Stimulated activated CD4-positive, alpha-beta T cell treated with anti-CD3 and anti-CD28 coated beads, TNF-alpha, amount 100 ng/mL, for 48 hours (primary cell): ENCODE measurements at places on chromosomes 12 and 14.

DNA sequence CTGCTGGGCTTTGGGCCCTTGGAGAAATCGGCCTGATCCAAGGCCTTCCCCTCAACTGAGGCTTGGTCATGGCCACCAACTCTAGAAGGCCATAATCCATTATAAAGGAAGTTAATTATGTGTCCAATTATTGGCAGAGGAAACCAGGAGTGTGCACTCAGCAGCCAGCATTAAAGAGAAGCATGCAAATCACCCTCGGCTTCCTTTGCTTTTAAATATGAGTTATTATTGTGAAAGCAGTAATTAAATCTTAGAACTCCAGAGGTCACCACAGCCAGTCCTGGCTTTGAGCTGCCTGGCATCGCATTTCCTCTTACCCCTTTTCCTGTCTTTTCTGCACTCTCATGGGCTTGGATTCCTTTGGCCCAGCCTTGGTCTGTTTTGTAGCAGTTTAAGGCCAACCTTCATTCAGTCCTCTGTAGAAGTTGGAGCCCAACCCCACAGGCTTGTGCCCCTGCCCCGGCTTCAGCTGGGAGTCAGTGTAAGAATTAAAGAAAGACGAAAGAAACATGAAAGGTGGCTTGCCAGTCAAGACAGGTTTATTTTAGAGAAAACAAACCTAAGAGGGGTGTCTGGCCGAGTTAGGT lies 14.7 kb upstream of the KRT86 start:
- DNase-seq: no peak

DNA sequence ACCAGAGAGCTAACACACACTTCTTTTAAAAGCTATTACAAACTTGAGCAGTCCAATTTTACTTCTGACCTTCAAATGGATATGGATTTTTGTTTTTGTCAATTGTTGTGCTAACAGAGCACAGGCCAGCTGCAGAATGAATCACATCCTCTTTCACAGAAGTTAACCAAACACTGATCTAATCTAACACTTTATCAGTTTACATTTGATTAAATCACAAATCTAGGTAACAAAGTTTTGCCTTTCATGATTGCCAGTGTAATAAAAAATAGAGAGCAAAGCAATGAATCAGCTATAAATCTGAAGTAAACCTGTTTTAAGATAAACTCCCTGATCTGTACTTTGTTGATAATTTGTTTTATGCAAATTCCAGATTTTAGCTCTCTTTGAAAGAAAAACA lies 273.1 kb upstream of the RGS6 start:
- no peak for DNase-seq

- no peak for DNase-seq
Measured at GRCh38 chr12:99370421-99371138, 277.0 kb upstream of the GARIN6 start.

DNA sequence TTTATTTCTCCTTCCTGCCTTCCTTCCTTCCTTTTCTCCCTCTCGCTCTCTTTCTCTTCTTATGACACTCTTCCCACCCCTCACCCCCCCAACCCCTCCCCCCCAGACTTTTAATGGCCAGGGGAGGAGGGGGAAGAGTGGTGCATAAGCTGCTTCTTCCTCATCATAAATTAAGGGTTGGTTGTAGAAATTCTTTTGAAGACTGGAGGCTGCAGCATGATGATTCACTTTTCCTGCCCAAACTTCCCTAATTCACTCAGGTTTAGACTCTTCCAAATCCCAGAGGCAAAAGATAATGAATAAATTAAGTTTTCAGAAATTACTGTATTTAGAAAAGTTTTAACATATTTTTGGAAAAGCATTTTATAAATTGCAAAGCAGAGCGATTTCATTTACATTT lies 58.2 kb downstream of the GRIP1 start:
- no peak for DNase-seq

DNA sequence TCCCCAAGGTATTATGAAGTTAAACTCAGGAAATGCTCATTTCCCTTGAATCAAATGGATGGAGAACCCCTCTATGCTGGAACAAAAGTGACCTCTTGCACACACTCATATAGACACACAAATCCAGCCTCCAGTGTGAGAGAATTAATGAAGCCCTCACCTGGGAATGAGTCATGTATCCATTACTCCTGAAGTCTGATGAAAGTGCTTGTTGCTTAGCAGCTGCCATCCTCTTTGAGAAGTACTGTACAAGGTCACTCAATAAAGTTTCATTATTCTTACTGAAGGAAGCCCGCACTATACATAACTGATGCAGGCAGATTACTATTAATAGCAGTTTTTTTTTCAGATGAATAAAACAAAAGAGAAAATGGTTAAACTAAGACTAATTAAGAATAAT lies 102.3 kb downstream of the RERG start:
- no peak for DNase-seq

DNA sequence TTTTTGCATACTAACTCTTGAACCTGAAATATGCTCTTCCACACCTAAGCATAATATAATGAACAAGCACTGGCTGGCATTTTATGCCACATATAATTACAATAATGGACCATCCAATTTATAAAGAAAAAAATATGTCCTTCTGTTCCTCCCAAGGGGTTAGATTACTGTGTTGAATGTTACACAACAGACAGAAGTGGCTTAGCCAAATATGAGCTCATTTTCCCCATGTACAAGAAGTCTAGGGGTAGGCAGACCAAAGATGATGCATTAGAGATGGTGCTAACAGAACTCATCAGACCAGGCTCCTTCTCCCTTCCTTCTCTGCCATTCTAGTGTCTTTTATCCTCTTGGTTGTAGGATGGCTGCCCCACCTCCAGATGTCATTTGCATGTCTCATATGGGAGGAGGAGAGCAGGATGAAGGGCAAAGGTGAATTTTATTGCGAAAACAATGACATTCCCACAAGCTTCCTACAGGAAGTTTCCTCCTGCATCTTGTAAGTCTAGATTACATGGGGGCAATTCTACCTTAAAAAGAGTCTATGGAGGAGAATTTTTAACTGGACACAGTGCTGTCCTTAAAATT lies 43.9 kb upstream of the SLC2A13 start:
- no peak for DNase-seq

DNA sequence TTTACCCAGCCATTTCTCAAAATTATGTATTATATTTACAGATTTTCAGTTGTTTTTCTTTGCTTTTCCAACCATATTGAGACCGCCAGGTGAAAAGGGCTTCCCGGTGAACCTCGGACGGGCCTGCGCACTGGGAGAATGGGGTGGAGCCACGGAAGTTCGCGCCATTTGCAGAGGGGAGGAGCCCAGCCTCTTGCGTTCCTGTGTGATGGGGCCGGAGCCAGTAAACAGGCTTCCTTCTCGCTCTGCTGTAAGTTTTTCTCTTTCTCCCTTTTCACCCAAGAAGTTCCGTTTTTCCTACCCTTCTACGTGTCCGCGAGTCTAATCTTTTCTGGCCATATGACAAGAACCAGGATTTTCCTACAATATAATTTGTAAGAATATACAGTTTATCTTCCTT lies 1108.8 kb upstream of the SEL1L start:
- DNase-seq: no peak

DNA sequence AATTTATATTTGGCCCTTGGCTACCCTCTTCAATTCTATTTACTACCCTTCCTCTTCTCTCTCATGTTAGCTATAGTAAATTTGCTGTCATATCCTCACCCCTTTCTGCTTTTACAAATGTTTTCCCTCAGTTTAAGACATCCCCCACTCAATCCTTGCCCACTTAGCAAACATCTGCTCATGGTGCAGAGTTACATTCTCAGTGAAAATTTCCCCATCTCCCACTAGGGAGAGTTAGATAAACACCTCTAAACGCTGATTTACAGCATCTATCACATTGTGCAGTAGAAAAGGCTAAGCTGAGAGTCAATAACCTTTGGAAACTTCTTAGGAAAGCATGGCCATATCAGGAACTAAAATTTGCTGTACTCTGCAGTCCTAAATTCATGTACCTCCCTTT lies 69.0 kb downstream of the DENND5B start:
- DNase-seq: no peak

DNA sequence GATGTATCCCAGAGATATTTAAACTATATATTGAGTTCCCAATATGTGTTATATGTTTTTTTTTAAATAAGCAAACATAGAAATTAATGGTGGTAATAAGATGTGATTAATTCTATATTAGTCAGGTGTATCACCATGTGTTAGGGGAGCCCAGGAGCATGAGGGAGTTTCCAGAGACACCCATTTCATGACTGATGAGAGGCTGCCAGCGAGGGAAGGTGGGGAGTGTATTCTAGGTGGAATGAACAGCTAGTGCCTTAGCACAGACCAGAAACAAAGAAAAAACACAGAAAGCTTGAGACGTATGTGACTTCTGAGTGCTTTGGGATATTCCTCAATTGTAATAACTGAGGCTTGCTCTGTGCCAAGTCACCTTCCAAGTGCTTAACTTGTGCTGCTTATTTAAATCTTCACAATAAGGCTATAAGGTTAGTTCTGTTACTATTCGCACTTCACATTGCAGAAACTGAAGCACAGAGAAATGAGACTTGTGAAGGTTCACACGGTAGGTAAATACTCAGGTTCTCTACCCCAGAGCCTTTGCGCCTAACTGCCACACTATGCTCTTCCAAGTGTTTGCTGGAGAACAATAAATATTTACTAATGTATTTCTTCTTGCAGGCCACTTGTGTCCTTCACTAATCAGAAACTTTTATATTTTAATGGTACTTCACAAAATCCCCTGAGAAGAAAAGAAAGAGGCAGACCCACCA lies 17.9 kb upstream of the MGP start:
- DNase-seq: no peak

DNA sequence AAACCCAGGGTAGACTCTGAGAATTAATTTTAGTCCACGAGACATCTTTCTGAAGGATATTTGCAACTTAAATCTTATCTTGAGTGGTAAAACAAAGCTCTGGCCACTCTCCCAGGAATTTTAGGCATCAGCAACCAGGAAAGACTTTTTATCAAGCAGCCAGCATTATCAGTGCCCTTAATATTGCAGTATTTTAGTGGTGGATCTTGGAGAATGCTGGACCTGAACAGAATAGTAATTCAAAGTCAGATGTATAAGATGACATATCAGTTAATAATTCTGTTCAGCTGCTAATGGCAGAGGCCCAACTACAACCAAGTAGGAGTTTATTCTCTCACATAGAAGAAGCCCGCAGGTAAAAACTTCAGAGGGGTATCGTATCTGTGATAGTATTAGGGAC lies 59.0 kb upstream of the CRY1 start:
- DNase-seq: no peak

DNA sequence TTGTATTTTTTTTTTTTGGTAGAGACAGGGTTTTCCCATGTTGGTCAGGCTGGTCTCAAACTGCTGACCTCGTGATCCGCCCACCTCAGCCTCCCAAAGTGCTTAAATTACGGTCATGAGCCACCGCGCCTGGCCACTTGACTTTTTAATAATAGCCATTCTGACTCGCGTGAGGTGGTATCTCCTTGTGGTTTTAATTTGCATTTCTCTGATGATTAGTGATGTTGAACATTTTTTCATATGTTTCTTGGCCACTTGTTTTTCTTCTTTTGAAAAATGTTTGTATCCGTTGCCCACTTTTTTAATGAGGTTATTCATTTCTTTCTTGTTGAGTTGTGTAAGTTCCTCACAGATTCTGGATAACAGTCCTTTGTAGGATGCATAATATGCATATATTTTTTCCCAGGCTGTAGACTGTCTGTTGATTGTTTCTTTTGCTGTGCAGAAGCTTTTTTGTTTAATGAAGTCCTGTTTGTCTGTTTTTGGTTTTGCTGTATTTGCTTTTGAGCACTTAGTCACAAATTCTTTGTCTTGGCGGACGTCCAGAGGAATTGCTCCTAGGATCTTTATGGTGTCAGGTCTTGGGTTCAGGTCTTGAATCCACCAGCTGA lies 10.3 kb upstream of the PGAM5 start:
- DNase-seq: no peak

- DNase-seq: no peak
Measured at GRCh38 chr14:28651148-28651547, 115.4 kb upstream of the FOXG1 start.

DNA sequence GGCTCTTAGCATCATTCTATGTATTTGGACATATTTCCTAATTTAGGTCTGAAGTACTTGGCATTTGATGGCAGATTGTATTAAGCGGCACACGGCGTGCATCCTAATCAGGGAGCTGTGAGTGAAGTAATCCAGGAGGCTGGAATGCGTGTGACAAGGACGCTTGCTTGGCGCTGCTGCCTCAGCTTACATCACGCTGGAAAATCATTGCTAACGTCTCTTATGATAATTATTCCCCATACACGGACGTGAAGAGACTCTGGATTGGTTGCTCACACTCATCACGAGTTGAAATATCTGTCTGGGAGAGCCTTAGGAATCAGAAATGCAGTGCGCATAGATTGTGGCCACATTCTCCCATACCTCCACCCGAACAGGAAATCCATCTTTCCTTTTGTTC lies 85.3 kb downstream of the FBXW8 start:
- DNase-seq: no peak

DNA sequence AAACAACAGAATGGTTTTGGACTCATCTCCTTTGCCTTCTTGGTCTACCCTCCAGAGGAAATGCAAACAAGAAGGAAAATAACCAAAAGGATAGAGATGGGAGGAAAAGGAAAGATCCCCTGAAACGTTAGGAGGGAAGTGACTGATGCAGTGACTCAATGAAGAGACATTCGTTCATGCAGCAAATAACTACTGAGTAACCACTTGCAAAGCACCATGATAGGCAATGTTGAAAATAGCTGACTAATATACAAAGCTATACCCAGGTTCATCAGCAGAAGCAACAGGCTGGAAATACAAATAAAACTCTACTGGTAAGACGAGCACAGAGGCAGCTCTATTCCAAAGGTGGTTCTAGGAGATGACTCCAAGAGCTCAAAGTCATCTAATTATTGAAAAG lies 41.8 kb downstream of the R3HDM2 start:
- DNase-seq: no peak

DNA sequence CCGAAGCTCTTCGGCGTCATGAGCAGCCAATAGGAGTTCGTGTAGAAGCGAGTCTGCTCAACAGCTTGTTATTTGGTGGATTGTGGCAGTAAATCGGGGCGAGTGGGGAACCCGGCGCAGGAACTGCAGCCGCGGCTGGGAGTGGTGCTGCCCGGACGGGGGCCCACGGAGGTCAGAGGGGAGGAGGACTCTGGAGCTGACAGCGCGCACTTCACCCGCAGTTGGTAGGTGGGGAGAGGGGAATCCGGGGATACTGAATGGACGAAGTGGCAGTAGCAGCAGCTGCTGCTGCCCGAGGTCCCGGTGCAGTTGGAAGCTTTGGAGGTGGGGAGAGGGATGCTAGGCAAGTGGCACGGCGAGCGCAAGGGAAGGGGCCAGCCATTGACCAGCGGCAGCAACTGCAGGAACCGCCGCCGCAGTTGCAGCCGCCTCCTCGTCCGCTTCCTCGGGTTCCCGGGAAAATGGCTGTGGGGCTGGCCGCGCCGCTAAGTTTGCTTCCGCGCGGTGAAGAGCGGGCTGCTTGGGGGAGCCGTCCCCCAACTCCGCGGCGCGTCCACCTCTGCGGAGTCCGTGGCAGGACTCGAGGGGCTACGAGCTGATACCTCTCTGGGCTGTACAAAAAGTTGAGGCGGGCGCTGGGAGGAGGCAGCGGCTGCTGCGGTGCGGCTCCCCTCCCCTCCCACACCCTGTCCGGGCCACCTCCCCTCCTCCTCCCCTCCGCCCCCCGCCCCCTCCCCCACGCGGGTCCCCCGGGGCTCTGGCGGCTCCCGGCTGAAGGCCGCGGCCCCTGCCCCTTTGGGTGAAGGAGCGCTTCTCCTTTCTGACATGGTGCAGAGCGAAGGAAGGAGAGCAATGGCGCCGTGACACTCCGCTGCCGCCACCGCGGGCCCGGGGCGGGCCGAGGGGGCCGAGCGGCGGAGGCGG lies at the start of gene ARID4A:
Gene ARID4A (plus strand): TSS at position 79 of the 924 bp plus-strand sequence. CDS start 1,300 bp downstream, outside the sequence.
- no peak for DNase-seq
